ENCODE measurements at places on chromosomes 4 and X. TPM values are rescaled to one million over a fixed set of nuclear protein-coding genes. Genes with fewer than 3 reads are reported as not detected.

GRCh38 chr4:12137575-12137974 lies 708.9 kb upstream of the HS3ST1 start:
- DNase-seq: no peak

Gene JCHAIN
- total RNA-seq: not detected

- DNase-seq: no peak
Measured at GRCh38 chrX:99705701-99706100, 704.4 kb downstream of the PCDH19 start.

DNA sequence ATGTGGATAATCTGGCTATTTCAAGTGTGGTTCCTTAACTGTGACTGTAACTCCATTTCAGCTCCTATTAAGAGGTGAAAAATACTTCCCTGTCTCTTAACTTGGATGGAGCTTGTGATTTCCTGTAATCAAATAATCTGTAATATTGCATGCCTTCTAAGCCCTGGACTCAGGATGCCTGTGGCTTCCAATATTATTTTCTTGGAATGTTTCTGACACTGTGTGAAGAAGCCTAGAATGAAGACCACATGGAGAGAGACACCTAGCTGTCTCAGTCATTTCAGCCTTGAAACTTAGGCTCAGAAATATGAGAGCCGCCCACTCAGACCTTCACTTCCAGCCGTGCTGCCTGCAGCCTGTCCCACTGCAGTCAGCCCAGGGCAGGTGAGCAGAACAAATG lies 544.3 kb downstream of the TRIML1 start:
- no peak for DNase-seq

Gene TRIM75
- not detected for total RNA-seq

DNA sequence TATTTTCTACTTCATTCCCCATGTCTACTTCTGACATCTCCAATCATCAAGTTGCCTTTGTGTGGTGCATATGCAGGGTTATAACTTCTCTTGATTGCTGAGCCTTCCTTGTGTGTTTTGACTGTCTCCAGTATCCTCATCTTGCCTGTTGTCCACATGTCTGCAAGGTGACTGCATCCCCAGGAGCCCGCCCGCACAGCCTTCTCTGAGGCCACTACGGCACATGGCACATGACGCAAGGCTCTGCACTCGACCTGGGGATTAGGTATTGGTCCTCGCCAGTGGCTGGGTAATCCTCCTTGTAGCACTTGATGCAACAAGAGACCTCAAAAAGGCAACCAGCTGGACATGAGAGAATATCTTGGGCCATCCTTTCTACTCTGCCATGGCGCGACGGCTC lies 122.6 kb downstream of the SORBS2 start:
- DNase-seq: no peak

- peak; percentile 97 for DNase-seq
Measured at GRCh38 chr4:337143-337931, at the start of gene ZNF141. Gene ZNF141, plus strand, starts transcription at chr4:337814. Its CDS starts 170 bp downstream, at chr4:337984.

GRCh38 chr4:81562093-81562492 lies 90.4 kb upstream of the RASGEF1B start:
- DNase-seq: no peak

Gene ADH6
- total RNA-seq: not detected

Gene MAGEB5
- not detected for total RNA-seq

DNA sequence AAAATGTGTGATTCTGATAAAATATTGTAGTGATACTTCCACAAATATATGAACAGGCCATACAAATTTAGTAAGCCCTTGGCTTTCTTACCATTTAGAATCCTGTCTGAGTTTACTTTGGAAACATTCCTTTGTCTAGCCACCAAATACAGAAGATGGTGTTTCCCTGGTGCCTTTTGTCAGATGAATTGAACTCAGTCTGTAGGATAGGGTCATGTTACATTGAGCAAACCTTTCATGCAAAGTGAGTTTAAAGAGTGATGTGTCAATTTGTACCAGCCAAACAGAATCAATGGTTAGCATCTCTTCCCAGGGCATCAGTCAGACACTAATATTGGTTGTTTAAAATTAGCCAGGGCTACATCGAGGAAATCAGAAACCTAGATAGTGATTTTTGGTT lies 1443.4 kb downstream of the ARAP2 start:
- no peak for DNase-seq

DNA sequence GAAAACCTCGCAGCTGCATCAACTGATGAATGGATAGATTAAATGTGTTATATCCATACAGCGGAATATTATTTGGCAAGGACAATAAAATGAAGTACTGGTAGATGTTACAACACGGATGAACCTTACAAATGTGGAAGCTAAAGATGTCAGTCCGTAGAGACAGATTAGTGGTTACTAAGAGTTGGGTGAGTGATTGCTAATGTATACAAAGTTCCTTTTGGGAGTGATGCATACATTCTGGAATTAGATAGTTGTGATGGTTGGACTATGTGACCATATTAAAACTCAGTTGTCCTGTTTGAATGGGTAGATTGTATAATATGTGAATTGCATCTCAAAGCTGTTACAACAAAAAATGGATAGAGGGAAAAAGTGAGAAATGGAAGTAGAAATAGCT lies 2.8 kb downstream of the FIP1L1 start:
- no peak for DNase-seq

Gene POU3F4
- total RNA-seq: not detected

GRCh38 chr4:15182600-15183220 lies 180.4 kb downstream of the CPEB2 start:
- DNase-seq: no peak

GRCh38 chr4:2652415-2653160 lies 103.5 kb downstream of the TNIP2 start:
- DNase-seq: no peak

DNA sequence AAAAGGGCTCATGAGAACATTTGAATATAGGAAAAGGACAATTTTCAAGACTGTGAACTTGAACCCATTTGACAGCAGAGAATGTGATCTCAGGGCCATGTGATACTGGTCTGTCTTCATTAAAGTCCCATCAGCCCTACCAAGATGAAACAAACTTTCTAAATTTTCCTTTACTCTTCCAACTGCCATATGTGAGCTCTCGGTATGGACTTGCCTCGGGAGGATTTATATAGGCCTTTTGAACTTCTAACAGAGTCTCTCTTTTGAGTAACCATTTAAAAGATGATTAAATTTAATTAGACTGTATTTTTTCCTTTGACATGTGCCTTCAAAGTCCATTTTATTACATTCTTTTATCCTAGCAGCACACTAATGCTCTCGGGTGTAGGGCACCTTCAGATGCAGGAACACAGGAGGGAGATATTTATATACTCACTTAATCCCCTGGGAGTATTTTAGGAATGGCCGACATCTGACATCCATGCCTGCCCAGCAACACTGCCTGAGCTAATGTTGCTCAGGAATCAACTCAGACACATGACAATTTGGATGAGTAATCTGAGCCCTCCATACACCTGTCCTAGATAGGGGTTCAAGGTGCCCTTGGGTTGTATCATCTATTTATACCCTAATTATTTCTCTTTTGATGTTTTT lies 155.0 kb downstream of the SLC7A11 start:
- no peak for DNase-seq

DNA sequence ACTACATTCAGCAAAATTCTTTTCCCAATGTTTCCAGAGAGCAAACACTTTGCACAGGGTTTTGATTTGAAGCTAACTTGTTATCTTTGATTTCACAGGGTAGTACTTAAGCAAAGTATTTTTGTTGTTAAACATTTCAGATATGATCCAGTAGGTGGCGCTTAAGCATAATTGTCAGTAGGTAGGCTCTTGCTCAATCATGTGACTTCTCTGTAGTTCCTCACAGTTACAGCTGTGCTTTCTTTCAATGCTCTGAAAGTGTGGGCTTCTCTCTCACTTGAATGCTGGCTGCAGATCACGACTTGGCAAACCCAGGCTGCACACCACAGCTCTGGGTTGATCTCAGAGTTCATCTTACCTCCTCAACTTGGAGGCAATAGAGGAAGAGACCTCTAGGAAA lies 1016.5 kb downstream of the SH3BGRL start:
- peak; percentile 44 for DNase-seq

Gene GCNA
- total RNA-seq: 0.97 TPM

Gene CENPVL1
- 2.0 TPM for total RNA-seq

Gene UGT8
- 4.3 TPM for total RNA-seq

GRCh38 chr4:151530230-151530629 lies 121.3 kb downstream of the FHIP1A start:
- no peak for DNase-seq

DNA sequence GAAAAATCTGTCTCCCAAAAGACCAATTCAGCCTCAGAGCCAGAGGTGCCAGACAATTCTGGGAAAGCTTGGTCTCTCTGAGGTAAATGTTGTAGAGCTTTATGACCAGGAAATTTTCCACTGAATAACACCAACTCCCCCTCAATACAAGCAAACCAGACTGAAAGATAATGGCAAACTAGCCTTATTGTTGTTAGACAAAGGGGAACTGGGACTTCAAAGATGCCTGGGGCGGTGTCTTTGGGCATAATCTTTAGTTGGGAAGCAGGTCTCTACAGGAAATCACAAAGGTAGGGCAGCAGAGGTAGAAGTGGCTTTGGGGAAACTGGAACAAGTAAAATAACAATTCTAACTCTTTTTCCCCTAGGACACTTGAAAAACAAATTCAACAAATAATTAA lies 12.0 kb downstream of the COL4A6 start:
- DNase-seq: peak; percentile 62

DNA sequence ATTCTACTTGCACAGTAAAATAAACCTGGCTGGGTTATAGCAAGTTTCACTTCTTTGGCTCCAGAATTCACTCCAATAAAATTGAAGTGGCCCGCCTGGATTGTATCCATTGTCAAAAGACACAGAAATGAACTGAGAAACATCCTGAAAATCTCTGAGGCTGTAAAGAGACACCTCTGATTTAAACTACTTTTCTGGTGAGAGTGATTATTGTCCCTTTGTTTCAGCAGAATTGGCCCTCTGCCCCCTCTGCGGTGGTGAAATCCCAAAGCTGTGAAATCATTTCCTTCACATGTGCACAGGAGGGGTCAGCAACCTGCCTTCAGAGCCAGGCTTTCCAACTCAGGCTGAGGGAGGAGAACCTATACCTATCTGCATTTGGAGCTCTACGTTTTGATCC lies 23.0 kb downstream of the GAB3 start:
- DNase-seq: no peak

DNA sequence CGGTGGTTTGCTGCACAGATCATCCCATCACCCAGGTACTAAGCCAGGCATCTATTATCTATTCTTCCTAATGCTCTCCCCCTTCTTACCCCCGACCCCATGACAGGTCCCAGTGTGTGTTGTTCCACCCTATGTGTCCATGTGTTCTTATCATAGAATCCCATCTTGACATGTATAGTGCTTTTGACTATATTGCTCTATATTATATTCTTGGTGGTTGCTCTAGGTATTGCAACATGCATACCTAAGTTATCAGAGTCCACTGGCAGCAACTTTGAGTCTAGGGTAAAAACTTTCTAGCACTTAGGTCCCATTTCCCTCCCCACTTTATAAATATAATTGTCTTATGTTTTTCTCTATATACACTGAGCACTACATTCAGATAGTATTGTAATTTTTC lies 170.3 kb downstream of the TBX22 start:
- DNase-seq: no peak

All from neural progenitor cell (in vitro differentiated cells).